ENCODE measurements at places on chromosomes 6 and 20.

DNA sequence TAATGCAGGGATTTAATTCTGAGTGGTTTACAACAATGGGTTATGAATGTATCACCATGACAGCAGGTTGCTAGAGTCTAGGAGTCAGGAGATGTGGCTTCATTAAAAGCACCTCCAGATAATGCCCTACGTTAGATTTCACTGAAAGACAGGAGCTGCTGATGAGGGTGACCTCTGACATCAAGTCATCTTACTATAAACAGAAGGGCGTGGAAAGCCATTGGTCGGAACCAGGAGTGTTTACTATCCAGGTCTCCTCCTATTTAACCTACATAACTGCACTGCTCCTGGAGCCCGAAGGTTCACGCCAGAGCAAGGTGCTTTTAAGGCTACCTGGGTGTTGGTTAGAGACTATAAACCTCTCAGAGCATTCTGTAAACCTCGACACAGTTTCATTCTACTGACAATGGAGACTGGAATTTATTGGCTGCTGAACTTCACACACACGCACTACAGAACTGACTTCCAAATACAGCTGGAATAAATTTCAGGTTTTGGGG is 128.7 kb downstream of the EYA4 start:
- no peak for DNase-seq

GRCh38 chr6:147207351-147207750 is 3.1 kb downstream of the STXBP5 start:
- no peak for DNase-seq

DNA sequence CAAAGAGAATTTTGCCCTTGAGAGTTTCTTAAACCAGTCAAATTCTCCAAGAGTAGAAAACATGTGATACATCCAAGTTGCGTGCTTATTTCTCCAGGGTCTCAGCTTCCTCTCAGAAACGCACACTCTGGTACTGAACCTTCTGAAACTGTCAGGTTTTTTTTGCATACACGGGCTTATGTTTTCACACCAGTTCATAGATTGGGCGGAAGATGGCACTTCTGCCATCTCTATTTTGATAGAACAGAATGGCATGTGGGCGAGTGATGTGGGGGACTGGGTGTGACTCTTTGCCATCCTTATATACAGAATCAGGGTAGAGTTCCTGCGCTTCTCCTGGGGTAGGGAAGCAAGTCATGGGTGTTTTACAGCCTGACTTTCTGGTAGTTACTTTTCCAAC is 56.4 kb downstream of the ADTRP start:
- DNase-seq, result no peak

DNA sequence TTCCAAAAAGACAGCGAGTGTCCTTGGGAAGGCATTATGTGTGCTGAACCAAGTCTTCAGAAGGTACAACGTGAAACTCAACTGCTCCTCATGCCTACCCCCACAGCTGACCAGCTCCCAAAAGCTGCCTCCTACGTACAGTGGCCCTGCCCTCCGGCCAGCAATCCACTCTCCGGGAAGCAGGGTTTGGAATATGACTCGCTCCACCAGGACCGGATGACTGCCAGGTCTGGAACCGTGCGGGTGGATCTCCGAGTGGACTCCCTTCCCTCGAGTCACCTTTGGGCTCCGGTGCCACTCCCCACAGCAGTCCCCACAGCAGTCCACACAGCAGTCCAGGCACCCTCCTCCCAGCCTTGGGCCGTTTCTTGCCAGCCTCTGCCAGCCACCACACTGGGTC is 4.3 kb downstream of the ZBTB46 start:
- DNase-seq, result no peak

DNA sequence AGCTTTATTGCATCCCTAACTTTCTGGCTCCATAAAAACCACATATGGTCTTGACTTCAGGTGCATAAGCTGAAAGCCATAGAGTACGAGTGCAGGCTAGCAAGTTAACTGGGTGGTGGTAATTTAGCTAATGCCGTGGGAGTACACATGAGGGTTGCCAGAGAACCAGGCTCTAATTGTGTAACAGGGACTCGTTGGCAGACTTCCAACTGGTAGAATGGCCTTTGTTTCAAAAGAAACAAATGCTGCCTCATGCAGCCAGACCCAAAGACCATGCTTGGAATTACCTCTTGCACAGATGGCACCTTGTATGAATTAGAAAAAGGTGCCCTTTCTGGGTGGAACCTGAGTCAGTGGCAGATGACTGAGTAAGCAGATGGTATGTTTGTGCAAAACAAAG is 73.2 kb downstream of the LY86 start:
- DNase-seq, result no peak

DNA sequence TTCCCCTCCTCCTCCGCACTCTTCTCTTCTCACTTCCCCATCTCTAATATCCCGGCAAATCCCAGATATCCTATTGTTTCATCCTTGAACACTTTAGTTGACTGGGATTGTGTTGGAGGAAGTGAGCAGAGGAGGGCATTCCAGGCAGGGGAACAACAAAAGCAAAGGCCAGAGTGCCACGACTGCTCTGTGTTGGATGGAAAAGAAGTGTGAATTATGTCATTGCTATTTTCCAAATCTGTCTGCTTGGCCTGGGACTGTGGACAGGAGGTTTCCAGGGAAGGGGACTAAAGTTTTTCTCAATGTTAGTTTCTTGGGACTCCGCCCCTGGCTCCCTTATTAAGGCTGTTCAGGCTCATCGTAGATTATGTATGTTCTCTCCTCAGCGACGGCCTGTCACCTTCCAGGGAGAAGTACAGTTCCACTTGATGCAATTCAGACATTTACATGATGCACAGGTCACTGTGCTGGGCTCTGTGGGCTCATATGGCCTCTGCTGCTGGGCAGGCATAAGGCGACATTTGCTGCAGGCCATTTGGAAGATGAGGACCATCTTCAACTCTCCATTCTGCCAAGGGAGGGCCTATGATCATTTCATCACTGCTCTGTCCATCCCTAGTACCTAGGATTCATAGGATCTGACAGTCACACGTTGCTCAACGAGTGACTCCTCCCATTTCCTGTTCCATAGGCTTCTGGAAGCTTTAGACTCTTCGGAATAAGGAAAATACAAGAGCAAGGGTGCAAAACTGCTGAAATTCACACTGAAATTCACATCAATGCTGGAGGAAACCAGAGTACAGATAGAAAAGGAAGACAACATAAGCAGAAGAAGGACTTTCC is 99.1 kb upstream of the KCNK16 start:
- DNase-seq, result no peak

DNA sequence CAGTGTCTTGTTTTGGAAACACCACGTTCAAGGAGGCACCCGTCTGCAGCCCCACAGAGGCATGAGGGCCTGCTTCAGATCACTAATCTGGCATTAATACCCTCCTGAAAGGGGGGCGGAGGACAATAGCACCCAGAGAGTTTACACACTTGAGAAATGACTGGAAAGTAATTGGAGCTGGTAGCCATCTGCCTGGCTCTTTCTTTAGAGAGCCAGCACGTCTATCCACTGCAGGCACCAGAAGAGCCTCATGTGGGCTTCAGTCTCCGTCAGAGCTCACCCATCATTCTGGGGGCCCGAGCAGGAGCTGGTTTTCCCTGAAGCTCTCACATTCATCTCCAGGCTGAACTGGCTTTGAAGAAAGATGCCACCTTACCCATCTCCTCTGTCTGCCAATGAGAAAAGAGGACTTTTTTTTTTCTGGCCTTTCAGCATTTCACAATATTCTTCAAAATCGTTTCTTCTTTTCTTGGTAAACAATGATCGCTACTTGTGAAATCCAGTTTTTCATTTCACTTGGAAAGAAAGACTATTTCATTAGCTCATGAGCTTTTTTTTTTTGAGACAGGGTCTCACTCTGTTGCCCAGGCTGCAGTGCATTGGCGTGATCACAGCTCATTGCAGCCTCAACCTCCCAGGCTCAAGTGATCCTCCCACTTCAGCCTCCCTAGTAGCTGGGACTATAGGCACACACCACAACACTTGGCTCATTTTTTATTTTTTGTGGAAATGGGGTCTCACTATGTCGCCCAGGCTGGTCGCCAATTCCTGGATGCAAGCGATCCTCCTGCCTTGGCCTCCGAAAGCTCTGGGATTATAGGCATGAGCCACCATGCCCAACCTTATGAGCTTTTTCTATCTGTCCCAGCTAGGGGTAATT is 124.7 kb upstream of the ZNF217 start:
- DNase-seq, result no peak

DNA sequence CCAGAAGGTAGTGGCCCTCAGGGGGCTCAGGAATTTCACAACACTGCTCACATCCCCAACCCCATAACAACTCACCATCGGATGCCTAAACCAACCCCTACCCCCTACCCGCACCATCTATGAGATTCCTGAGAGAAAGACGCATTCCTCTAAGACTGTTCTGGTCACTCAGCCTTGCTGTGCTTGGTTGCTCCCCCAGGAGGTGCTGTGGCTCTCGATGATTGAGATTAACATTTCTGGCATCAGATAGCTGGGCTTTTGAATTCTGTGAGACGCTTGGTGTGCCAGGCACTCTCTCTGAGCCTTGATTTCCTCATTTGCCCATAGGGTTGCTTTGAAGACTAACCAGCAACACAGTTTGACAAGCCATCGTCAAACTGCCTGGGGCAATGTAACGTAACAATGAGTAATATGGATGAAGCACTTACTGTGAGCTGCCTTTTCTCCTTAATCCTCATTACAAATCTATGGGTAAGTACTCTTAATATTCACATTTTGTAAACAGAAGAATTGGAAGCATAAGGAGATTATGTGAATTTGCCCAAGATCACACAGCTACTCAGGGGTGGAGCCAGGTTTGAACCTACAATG is 978 bp downstream of the WFDC6 start:
- DNase-seq, result no peak

- no peak for DNase-seq
Observed at GRCh38 chr6:105459049-105459448, 56.2 kb upstream of the PREP start.
